ENCODE measurements at places on chromosomes 16 and 17.

- H3K4me3 ChIP-seq: no peak overlapping the region
- no peaks in the 10 kb centered on the region for H3K36me3 ChIP-seq
- no peak for DNase-seq
- H3K27ac ChIP-seq: no peak overlapping the region
Measured at GRCh38 chr17:13287226-13287625, 269.4 kb upstream of the ELAC2 start.

GRCh38 chr17:69609473-69610305 is 195.2 kb downstream of the MAP2K6 start:
- H3K36me3 ChIP-seq: no peaks in the 10 kb centered on the region
- H3K4me1 ChIP-seq: peaks cover 11% of the 10 kb centered on the region
- peak; percentile 41 for DNase-seq
- no peak overlapping the region for H3K27ac ChIP-seq
- no peak overlapping the region for H3K4me3 ChIP-seq
- H3K27me3 ChIP-seq: no peaks in the 10 kb centered on the region

DNA sequence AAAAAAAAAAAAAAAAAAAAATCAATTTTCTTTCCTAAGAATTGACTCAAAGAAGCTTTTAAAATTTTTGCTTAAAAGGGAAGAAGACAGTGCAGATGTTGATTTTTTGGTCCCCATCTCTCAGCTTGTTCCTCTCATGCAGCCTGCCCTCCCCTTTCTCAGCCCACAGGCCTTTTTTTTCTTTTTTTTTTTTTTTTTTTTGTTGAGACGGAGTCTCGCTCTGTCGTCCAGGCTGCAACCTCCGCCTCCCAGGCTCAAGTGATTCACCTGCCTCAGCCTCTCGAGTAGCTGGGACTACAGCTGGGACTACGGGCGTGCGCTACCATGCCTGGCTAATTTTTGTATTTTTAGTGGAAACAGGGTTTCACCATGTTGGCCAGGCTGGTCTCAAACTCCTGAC is 17.7 kb downstream of the YPEL2 start:
- no peak overlapping the region for H3K4me3 ChIP-seq
- H3K27me3 ChIP-seq: no peaks in the 10 kb centered on the region
- no peak overlapping the region for H3K27ac ChIP-seq
- H3K4me1 ChIP-seq: peaks cover 26% of the 10 kb centered on the region
- DNase-seq: no peak
- no peaks in the 10 kb centered on the region for H3K36me3 ChIP-seq

DNA sequence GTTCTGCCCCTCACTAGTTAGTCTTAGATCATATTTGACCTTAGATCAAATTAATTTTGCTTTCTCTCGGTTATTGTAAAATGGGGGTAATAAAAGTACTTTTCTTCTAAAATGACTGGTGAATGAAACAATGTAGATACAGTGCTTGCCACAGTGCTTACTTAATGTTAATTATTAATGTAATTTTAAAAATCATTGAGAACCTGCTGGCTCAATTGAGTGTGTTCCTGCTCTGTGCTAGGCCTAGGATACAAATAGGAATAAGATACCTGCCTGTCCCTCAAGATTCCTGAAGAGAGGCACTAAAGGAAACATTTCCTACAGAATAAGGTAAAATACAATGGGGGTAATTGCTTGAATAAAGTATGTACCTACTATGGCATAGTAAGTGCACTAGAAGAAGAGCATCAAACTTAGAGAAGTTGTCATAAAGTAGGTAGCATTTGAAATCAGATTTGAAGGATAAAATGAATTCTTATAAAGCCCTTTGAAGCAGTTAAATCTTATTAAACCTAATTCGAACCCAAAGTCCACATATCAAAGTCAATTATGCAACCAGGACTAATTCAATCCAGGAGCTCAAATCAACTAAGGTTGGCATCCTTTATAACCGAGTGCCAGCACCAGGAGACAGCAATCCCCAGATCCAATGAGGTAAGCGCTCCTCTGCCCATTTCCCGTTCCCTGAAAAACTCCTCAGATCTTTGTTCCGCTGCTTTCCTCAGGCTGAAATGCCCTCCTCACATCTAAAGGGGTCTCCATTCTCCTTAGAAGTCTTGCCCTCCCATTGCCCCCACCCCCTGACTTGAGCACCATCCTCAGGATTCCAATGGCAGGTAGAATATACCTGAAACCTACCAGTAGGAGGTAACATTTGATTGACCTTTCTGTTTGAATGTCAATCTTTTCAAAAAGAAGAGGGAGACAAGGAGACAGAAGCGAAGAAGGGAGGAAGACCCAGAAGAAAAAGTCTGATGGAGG is 2.4 kb upstream of the MED13 start:
- DNase-seq: peak; percentile 18
- no peak overlapping the region for H3K4me3 ChIP-seq
- H3K36me3 ChIP-seq: peaks cover 11% of the 10 kb centered on the region
- peaks cover 27% of the 10 kb centered on the region for H3K4me1 ChIP-seq

GRCh38 chr17:67476787-67477335 is 99.8 kb downstream of the PITPNC1 start:
- H3K4me1 ChIP-seq: peaks cover 44% of the 10 kb centered on the region
- DNase-seq: no peak
- no peak overlapping the region for H3K27ac ChIP-seq
- H3K27me3 ChIP-seq: no peaks in the 10 kb centered on the region
- H3K36me3 ChIP-seq: peaks cover 2% of the 10 kb centered on the region

GRCh38 chr16:19382887-19383816 is 34.5 kb upstream of the TMC5 start:
- H3K36me3 ChIP-seq: no peaks in the 10 kb centered on the region
- no peak for DNase-seq
- no peaks in the 10 kb centered on the region for H3K27me3 ChIP-seq
- no peaks in the 10 kb centered on the region for H3K4me1 ChIP-seq
- H3K27ac ChIP-seq: no peak overlapping the region
- H3K4me3 ChIP-seq: no peak overlapping the region

DNA sequence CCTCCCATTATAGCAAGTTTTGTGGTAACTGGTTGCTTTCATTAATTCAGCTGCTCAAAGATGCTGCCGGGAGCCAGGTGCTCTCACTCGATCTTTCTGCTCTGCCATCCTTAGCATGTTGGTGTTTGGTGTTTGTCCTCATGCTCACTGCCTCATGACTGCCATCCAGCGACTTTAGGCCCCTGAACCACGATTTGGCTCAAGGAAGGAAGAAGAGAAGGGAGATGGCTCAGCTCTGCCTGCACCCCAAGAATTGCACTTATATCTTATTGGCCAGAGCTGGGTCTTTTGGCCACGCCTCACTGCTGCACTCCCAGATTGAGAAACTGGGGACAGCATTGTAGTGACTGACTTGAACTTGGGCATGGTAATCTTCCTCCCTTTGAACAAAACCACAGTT is 52.7 kb downstream of the ARSG start:
- H3K27me3 ChIP-seq: no peaks in the 10 kb centered on the region
- DNase-seq: no peak
- no peak overlapping the region for H3K27ac ChIP-seq
- H3K4me1 ChIP-seq: peaks cover 5% of the 10 kb centered on the region
- no peaks in the 10 kb centered on the region for H3K36me3 ChIP-seq

GRCh38 chr17:8059131-8059530 is 20.3 kb downstream of the ALOX15B start:
- H3K4me3 ChIP-seq: no peak overlapping the region
- no peak overlapping the region for H3K27ac ChIP-seq
- no peaks in the 10 kb centered on the region for H3K36me3 ChIP-seq
- peaks cover 42% of the 10 kb centered on the region for H3K27me3 ChIP-seq

DNA sequence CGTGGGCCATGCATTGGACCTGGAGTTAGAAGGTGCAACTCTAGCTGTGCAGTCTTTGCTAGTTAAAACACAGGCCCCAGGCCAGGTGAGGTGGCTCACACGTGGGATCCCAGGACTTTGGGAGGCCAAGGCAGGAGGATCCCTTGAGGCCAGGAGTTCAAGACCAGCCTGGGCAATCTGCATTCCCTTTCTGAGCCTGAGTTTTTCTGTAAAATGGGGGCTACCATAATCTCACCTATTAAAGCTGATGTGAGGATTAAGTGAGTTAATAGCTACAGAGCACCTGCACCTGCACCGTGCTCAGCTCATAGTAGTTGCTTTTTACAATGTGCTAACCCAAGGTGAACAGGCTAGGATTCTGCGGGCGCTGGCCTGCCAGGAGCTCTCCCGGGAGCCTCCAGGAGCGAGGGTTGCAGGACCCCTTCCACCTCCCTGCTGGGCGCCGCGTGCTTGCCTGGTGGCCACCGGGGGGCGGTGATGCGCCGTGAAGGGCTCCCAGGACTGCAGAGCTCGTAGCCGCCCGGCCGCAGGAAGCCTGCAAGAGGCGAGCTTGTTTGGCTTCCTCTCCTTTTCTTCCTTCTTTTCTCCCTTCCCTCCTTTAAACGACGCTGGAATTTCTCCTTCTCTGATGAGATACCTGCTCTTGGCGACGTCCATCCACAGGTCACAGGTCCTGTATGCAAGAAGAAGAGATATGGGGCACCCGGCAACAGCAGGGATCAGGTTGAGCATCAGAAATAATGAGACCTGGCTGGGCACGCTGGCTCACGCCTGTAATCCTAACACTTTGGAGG is 51.3 kb downstream of the ZFP90 start:
- peak overlapping the region; percentile 34 for H3K4me3 ChIP-seq
- peak overlapping the region; percentile 71 for H3K27ac ChIP-seq
- peak; percentile 94 for DNase-seq
- peaks cover 3% of the 10 kb centered on the region for H3K27me3 ChIP-seq
- H3K4me1 ChIP-seq: peaks cover 11% of the 10 kb centered on the region
- H3K36me3 ChIP-seq: peaks cover 12% of the 10 kb centered on the region

DNA sequence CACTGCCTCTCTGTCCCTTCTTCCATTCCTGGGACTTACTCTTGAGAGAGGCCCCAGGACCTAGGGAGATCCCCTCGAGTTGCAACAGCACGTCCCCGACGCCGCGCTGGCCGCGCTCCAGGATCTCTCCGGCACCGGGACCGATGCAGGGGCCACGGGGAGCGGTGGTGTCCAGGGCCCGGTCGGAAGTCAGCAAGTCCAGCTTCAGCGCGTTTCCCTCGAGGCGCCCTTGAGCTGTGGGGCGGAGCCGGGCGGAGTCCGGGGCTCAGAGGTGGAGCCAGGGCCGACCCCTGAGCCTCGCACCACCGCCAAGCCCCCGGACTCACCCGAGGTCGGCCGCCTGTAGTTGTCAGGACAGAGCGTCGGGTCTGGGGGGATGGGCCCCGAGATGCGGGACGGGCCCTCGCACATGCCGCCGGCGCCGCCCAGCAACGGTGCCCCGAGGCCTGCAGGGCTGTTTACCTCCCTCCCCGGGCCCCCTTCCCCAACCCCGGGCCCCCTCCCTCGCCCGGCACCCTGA is 458 bp downstream of the ENKD1 start:
- H3K4me3 ChIP-seq: peak overlapping the region; percentile 69
- H3K4me1 ChIP-seq: peaks cover 18% of the 10 kb centered on the region
- H3K36me3 ChIP-seq: no peaks in the 10 kb centered on the region

DNA sequence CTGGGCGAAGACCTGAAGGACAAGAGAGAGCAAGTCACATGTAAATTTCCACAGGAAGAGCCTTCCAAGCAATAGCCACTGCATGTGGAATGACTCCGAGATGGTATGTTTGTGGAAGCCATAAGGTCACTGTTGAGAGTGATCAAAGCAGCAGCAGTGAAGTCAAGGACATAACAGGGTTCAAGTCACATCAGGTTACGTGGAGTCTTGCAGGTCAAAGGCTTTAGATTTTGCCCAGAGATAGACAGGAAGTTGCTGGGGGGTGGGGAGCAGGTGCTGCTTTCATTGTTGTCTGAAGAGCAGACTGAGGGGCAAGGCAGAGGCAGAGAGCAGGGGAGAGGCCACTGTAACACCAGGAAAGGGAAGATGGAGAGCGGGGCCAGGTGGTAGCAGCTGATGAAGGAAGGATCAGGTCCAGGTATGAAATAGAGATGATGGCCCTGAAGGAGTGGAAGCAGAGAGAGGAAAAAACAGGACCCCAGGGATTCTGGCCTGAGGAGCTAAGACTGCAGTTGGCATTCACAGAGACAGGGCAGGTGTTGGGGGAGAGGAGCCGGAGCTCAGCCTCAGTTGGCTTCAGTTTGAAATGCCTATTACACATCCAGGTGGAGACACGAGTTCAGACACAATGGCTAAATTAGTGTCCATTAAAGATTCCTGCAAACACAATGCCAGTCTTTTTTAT is 129.3 kb upstream of the AXIN2 start:
- H3K27ac ChIP-seq: no peak overlapping the region
- peaks cover 4% of the 10 kb centered on the region for H3K27me3 ChIP-seq

DNA sequence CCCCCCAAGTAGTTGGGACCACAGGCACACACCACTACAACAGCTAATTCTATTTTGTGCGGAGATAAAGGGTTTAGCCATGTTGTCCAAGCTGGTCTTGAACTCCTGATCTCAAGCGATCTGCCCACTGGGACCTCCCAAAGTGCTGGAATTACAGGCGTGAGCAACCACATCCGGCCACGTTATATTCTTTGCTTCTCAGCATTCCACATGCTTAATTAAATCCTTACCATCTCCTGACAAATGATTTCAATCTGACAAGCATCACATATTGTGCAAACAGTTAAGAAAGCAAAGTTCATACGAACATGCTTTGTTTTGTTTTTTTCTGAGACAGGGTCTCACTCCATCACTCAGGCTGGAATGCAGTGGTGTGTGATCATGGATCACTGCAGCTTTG is 18.2 kb downstream of the HIGD1B start:
- DNase-seq: no peak
- peaks cover 62% of the 10 kb centered on the region for H3K36me3 ChIP-seq
- no peak overlapping the region for H3K27ac ChIP-seq
- H3K4me1 ChIP-seq: no peaks in the 10 kb centered on the region

GRCh38 chr16:81936209-81937000 is 74.9 kb downstream of the SDR42E1 start:
- no peaks in the 10 kb centered on the region for H3K36me3 ChIP-seq
- no peak for DNase-seq
- H3K4me1 ChIP-seq: peaks cover 42% of the 10 kb centered on the region
- H3K27ac ChIP-seq: no peak overlapping the region
- H3K27me3 ChIP-seq: no peaks in the 10 kb centered on the region

GRCh38 chr17:11825572-11826209 is 171.6 kb downstream of the ZNF18 start:
- DNase-seq: no peak
- peaks cover 3% of the 10 kb centered on the region for H3K27me3 ChIP-seq
- H3K4me1 ChIP-seq: peaks cover 5% of the 10 kb centered on the region
- peaks cover 43% of the 10 kb centered on the region for H3K36me3 ChIP-seq
- no peak overlapping the region for H3K4me3 ChIP-seq

DNA sequence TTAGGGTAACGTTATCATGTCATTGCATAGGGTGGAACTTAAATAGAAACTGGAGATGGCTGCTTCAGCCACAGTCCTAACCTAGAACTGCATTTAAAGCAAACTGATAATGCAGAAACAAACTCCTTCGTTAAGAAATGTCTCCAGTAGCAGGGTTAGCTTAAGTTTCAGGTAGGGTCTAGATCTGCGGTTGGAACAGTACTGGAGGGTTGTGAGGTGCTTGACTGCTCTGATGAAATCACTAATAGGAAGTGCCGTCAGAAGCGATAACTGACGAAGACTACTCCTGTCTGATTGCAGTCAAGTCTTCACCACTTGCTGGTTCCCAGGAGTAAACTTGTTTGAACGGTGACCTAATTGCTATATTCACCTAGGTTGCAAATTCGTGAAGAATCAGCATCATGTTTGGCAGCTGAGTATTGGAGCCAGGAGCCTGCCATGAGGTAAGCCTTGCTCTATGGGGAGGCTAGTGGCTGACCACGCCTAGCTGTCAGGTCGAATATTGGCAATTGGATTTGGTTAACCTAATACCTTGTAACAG is 24.5 kb downstream of the TRPV2 start:
- no peaks in the 10 kb centered on the region for H3K27me3 ChIP-seq
- H3K27ac ChIP-seq: peak overlapping the region; percentile 96
- H3K36me3 ChIP-seq: peaks cover 42% of the 10 kb centered on the region
- peak overlapping the region; percentile 99 for H3K4me3 ChIP-seq
- no peak for DNase-seq
- H3K4me1 ChIP-seq: peaks cover 66% of the 10 kb centered on the region
